GM03348 (cell line): ENCODE measurements at places on chromosomes 6 and 20.
A peak's percentile ranks its signal among the peaks of the same experiment; 100 is the strongest.

DNA sequence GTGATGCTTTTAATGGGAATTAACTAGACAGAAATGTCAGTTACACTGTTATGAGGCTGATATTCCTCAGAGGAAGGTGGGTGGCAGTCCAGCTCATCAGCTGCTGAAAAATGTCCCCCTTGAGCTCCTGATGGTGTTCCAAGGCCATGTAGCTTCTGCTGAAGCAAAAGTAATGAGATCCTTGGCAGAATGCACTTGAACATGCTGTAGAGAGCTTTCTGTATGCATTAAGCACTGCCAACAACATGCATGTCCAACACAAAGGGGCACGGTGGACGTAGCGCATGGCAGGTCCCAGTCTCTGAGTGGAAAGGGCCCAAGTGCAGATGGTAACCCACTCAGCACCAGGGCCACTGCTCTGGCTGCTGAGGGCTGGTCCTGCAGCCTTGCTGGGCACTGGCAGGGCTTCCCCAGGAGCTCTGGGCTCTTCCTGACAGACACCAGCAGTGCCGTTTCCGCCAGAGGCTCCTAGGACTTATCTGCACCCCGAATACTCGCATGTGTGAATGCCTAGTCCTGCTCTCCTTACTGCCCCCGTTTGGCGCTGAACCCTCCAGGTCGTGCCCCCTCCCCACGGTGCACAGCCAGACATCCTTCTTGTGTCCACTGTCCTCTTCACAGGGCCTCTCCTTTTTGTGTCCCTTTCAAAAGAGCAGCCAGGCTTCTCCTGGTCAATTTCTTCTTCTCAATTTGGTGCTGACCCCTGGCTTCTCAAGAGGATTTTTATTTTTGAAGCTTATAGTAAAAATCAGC is 18.6 kb upstream of the SYNDIG1 start:
- DNase-seq, result no peak

DNA sequence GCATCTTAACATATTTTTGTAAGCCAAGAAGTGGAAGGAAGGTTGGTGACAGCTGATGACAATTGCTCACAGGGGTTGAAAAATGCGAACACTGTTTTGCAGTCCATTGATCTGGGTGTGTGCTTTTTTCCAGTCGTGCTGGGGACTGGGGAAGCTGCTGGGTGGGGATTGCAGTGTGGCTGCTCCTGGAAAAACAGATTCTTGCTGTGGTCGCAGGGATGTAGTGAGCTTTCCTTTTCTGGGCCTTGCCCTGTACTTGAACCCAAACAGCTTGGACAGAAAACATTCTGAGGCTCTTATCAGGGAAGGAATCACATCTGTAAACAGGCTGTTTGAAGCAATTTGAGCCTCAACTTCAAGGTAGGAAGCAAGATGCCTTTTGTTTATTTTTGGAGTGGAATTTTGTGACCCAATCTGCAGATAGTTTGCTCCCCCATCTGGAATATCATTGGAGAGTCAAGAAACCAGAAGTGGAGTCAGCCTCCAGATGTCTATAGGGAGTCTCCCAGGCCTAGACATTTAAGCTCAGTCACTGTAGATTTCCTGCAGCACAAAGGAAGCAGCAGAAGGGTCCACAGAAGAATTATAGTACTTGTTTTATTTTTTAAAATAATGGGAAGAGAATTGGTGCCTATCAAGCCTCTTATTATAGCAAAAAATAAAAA is 279.2 kb upstream of the FERMT1 start:
- DNase-seq, result no peak

DNA sequence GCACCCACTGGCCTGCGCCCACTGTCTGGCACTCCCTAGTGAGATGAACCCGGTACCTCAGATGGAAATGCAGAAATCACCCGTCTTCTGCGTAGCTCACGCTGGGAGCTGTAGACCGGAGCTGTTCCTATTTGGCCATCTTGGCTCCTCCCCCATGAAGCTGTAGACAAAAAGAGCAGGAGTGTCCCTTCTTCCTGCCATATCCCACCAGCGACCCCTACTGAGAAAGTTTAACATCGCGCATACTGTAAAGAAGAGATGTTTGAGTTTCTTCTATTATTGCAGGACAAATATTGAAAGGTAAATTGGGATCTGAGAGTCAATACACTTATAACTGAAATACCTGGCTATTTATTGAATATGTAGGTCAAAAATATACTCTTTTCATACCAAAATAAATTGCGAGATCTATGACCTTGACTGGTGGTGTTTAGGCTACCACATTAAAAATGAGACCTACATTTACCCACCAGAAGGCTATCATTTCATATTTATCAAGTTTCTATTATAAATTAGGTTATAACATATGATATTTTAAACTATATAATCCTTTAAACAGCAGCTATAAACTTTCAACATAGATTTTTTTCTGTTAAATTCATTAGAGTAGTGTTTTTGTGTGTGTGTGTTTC is 586.3 kb downstream of the HTR1B start:
- no peak for DNase-seq

- no peak for DNase-seq
Measured at GRCh38 chr6:82385961-82386360, 22.3 kb downstream of the TPBG start.

- no peak for DNase-seq
Measured at GRCh38 chr6:33976437-33977360, 169.2 kb downstream of the GRM4 start.

GRCh38 chr6:40693768-40694167 is 106.6 kb upstream of the LRFN2 start:
- DNase-seq, result no peak

DNA sequence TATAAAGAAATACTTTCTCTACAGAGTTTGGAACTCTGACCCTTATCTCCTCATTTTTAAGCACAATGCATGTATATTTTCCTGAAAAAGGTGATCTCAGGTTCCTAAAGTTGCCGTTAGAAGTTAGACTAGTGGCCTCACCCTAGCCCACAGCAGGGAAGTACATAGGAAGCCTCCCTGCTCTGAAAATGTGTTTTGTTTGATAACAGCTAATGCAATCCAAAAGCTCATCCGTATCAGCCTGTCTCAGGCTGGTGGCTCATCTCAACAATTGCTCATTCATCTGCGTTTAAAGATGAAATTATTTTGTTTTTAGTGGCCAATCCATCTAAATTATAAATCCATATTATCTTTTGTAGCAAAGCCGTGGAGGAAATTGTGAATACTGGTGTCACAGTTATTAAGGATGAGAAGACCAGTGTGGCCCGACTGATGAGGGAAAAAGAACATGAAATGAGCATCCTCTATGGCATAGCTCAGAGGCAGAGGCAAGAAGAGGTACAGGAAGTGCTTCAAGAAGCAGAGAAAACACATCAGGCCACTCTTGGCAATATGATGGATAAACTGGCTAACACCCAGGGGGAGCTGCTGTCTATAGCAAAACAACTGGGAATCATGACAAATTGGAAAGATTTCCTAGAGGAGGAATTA is 20.1 kb downstream of the C6orf163 start:
- no peak for DNase-seq

DNA sequence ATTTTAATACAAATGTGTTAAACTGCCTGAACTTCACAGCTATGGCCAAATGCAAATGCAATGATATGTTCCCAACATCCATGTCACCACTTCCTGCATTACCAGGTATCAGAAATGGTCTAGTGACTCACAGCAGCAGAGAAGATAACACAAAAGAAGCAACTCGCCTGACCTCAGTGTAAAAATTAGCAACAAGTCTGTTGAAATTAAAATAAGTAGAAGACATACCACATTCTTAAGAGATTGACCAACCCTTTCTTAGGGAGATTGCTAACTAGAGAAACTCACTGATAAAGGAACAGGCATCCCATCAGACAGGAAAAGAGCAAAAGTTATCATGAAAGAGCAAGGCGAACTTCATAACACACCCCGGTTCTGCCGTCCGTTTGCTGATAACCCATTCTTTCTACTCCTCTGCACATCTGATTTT is 45.1 kb downstream of the RNASET2 start:
- no peak for DNase-seq

GRCh38 chr6:10521104-10521808 is at the start of gene GCNT2:
Gene GCNT2 (plus strand): TSS chr6:10521351. CDS start chr6:10528912, 7,561 bp downstream.
- DNase-seq, result no peak

GRCh38 chr6:89482126-89482525 is 49.2 kb downstream of the ANKRD6 start:
- peak; percentile 31 for DNase-seq

DNA sequence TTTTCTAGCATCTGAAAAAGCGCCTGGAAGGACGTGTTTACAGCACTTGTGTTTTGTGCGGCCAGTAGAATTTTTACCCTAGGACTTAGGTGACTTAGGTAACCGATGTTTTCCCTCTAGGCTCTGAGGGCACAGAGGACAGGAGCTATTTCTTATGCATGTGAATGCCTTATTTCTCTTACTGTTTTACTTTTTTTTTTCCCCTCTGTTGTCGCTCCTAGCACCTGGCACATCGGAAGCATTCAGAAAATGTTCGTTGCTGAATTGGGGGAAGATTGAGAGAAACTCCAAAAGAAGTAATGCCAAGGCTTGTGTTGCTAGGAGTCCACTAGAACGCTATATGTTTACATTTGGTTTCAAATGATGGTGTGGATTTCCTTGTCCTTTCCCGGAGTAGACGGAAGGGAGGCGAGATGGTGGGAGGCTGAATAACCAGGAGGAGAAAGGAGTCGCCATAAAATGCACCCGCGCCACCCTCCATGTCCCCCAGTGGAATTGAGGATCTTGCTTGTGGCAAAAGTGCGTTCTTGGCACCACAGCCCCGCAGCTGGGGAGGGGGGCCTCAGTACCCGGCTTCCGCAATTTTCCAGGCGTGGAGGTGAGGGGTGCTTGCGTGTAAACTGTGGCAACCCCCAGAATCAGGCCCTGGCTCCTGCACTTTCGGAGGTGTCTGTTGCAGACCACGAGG is 6.9 kb downstream of the OLIG3 start:
- no peak for DNase-seq

DNA sequence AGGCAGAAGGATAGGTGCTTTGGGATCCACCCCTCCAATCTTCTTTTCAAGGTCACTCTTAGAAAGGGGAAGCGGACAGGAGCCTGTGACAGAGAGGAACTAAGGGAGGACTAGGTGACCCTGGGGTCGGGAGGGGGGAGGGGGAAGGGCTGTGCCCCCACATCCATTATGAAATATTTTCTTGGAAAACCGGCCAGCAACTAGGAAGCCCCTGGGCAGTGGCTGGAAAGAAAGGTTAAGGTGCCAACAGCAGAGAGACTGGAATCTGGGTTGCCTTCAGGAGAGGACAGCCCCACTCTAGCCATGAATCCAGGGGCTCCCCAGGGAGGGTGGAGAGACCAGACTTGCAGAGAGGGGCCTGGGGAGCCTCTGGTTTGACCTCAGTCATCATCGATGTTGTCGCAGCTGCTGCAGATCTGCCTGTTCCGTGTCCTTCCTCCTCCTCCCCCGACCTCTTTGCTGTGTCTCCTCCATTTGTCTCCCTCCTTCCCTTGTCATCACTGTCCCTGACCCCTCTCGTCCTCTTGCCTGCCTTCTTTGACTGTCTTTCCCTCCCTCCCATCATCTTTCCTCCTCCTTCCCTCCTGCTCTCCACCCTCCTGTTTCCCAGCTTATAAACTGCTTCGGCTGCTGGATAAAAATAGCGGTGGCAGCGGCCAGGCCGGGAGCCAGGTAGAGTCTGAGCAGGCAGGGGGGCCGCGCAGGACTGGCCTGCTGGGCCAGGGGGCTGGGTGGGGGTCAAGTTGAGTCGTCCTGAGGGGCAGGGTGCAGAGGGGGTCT is 3.2 kb downstream of the SLC29A1 start:
- DNase-seq, result no peak

DNA sequence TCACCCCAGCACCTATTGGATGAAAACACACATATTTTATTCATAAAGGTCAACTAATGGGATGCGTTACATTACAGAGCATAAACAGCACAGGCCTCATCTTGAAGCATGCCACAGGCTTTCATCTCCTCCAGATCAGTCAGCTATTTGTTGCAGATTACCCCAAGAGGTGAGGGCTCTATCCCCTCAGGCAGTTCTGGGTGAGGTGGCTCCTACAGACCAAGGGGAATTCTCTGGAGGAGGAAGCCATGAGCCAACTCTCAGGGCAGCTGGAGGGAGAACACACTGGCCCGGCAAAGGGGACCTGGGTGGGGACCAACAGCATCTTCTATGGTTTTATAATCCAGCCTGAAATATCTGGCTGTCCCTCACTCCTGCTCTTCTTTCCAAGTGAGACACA is 126.4 kb upstream of the BTBD3 start:
- no peak for DNase-seq

DNA sequence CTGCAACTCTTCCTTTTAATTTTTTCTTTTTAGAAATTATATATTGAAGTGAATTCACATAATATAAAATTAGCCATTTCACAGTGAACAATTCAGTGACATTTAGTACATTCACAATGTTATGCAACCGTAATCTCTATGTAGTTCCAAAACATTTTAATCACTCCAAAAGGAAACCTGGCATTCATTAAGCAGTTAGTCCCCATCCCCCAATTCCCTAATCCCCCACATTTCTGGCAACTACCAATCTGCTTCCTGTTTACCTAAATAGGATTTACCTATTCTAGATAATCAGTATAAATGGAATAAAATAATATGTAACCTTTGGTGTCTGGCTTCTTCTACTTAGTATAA is 8.5 kb upstream of the DDX27 start:
- DNase-seq, result no peak

DNA sequence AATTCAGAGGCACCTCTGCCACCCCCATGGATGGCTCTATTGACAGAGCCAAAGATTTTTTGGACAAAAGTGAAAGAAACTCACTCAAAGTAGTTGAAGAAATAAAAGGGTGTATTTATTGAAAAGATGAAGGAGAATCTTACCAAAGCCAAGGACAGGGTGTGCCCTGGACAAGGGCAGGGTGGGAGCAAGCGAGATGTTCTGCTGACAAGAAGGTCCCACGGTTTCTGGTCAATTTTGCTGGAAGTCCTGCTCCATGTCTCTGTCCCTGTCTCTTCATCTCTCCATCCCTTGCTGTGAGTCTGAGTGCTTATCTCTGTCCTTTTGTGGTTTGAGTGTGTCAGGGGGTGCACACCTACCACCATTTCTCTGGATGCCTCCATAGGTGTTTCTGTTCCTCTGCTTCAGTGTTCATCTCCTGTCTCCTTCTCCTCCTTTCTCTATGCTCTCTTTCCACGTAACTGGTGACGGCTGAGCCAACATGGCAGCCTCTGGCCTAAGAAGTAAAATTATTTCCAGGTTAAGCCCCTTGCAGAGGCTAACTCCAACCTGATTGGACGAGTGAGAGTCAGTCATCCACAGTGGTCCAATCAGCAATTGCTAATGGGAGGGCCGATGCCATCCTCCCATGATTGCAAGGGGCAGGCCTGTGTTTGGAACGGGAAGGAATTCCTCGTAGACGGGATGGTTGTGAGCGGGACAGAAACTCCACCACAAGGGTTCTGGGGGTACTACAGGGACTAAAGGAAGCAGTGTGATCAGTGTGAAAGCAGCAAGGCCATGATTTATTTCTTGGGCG is 502.1 kb upstream of the CDH4 start:
- DNase-seq, result peak; percentile 19

DNA sequence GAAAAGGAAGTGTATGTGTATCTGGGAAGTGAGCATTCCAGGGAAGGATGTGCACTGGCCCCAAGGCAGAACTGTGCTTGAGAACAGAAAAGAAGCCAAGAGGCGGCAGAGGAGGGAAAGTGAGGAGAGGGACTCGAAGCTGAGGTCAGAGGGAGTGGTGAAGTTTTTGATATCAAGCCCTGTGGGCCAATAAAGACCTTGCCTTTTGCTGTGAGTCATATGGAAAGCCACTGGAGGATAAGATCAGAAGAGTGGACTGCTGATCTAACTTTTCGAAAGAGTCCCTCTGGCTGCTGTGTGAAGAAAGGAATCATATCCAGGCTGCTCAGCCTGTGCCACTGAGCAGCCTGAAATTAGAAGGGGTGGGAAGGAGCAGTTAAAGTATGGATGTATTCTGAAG is 99.4 kb downstream of the EYA4 start:
- no peak for DNase-seq
